ENCODE measurements at places on chromosomes 5 and 9.

- DNase-seq: no peak
Observed at GRCh38 chr5:59528202-59528862, 365.2 kb downstream of the PDE4D start.

GRCh38 chr5:145867806-145868205 is 5.0 kb downstream of the GRXCR2 start:
- no peak for DNase-seq

DNA sequence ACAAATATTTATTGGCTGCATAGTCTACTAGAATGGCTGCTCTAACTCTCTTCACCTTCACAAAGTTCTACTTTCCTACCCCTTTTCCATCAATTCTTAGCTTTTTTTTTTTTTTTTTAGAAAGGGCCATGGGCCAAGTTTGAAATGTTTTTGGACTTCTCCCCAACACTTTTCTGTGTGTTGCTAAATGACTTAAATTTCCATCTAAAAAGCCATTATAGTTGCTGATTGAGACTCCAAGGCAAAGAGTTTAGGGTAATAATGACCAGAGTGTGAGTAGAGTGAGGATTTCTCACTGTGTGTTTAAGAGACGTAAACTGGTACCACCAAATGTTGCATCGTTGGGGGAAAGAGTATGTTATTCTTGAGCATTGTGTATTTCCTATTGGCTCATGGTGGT is 24.4 kb downstream of the TNC start:
- no peak for DNase-seq

- no peak for DNase-seq
Observed at GRCh38 chr9:111525056-111525977, at the start of gene ZNF483. Gene ZNF483 (plus strand): TSS chr9:111525179. CDS start chr9:111527396, 2,217 bp downstream.

Measured in esophagus squamous epithelium (tissue), 5 donors.